ENCODE measurements at places on chromosomes 3 and 15. TPM values are rescaled to one million over a fixed set of nuclear protein-coding genes. Genes with fewer than 3 reads are reported as not detected.

DNA sequence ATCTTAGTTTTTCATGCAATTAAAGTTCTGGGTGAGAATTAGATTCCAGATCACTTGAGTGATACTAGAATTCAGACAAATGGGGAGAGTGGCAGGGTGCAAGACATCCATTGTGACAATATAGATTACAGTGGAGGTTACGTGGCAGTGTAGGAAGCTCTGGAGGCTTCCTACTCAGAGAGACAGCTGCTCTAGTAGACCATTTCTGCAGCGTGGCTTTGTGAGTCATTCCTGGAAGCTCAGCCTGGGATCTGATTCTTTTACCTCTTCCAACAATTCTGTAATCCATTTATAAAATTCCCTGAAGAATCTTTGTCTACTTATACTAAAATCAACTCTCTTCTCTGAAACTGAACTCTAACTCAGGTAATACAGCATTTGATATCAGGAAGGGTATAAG is 90.4 kb upstream of the ASB14 start:
- no peak for DNase-seq
- H3K4me1 ChIP-seq = no peaks in the 10 kb centered on the region
- H3K27ac ChIP-seq = no peak overlapping the region
- no peaks in the 10 kb centered on the region for H3K36me3 ChIP-seq
- H3K4me3 ChIP-seq = no peak overlapping the region

- peaks cover 64% of the 10 kb centered on the region for H3K4me1 ChIP-seq
- no peak overlapping the region for H3K4me3 ChIP-seq
- no peaks in the 10 kb centered on the region for H3K36me3 ChIP-seq
- H3K27ac ChIP-seq = no peak overlapping the region
- no peak for DNase-seq
- no peaks in the 10 kb centered on the region for H3K27me3 ChIP-seq
These were observed 107.9 kb downstream of the FNDC3B start for GRCh38 chr3:172147113-172147818.

TNFAIP8L3 gene
- 6.0 TPM for total RNA-seq

RPS27L gene
- total RNA-seq = 165 TPM

- DNase-seq = no peak
- H3K4me1 ChIP-seq = peaks cover 78% of the 10 kb centered on the region
These were observed 111.5 kb upstream of the MEF2A start for GRCh38 chr15:99454107-99454809.

GRCh38 chr3:49901366-49902339 is 2.0 kb downstream of the MST1R start:
- no peaks in the 10 kb centered on the region for H3K27me3 ChIP-seq
- H3K36me3 ChIP-seq = no peaks in the 10 kb centered on the region
- no peak overlapping the region for H3K4me3 ChIP-seq
- no peak overlapping the region for H3K27ac ChIP-seq
- H3K4me1 ChIP-seq = peaks cover 46% of the 10 kb centered on the region

GRCh38 chr3:124560666-124561215 is 169.5 kb upstream of the UMPS start:
- no peak overlapping the region for H3K27ac ChIP-seq
- no peaks in the 10 kb centered on the region for H3K27me3 ChIP-seq
- H3K36me3 ChIP-seq = no peaks in the 10 kb centered on the region
- no peak for DNase-seq
